ENCODE measurements at places on chromosomes 1 and 21.

DNA sequence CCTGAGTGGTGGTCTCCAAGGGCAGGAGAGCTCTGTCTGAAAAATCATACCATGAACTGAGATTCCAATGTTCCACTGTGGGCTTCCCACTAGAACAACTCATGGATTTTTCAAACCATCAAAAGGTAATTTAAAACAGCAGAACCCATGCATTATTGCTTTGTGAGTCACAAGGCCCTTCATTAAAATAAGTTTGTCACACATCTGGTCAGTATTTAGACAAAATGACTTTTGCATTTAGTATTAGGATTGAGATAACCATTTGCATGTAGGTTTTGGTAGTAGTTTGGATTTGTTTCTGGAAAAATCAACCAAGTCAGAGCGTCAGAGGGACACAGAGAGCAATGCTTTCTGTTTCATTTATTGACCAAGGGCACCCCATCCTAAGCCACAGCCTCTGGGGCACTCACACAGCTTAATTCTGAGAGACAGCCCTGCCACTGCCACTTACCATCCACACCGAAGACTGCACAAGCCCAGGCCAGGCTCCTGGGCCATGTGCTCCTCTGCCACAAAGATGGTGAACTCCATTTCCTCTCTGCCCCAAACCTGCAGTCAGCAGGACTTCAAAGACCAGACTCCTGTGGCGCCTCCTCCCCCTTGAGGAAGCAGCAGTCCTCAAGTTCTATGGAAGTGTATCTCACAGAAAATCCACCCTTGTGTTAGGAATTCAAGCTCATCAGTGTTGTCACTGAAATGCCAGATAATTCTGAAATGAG, 132.6 kb upstream of the DUSP10 start:
- DNase-seq, result no peak

DNA sequence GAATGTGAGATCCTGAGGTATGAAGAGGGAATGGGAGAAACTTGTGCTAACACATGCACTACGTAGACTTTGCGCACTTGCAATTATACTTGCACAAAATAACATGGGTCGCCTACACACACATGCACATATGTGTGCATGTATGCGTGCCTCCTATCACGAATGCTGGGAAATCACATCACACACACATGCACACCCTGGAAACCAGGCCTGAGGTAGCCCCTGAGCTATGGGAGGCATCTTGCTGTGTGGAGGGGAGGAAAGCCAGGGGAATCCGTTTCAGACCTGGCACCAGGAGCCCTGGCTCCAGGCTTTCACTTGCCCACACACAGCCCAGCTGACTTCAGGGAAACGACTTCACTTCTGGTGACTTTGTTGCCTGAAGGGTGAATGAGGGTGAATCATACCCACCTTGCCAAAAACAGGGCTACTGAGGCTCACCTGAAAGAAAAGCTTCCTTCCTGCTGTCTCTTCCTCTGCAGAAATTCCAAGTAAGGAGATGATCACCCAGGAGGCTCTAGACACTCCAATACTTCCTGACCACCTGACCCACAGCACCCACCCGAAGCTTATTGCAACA, 136.0 kb upstream of the NGF start:
- DNase-seq, result no peak

DNA sequence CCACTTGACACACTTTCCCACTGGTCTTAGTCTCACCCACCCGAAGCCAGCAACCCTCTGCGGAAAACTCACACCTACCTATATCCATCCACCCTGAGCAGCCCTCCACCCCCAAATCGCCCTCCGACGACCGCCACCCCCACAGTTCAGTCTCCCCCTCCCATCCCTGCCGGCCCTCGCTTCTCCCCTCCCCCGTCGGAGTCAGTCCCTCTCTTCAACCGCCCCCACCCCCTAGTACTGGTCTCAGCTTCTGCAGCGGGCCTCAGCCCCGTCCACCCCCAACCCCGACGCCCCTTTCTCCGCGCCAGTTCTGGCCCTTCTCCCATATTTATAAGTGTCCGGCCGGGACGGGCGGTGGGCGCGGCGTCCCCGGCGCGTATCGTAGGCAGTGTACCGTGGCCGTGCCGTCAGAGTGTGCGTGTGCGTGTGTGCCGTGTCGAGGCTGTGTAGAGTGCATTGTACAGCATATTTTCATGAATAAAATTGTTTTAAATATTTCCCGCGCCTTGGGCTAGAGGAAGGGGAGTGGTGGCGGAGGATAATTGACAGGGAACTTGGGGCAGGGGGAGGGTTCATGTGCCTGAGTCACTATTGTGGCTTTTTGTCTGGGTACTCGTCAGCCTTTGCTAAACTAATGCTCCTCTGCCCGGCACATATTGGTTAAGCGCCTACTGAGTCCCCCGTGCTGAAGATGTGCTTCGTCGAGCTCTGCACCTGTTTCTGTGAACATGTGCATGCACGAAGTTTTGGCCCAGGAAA, 22.0 kb downstream of the FOXO6 start:
- no peak for DNase-seq

DNA sequence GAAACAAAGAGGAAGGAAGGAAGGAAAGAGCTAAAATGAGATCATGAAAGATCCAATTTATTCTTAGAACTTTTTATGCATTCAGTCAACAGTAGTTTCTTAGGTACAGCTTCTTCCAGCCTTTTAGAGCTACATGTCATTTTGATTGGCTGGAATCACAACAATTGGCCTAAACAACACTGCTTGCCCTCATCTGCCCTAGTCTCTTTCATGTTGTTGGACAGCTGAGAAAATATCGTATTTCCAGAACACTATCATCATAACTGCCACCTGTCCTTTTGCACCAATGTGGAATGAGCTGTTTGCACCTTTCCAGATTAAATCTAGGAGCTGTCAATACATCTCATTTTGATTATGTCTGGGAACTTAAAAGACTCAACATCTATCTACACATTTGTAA, 161.7 kb downstream of the TGFBR3 start:
- no peak for DNase-seq

DNA sequence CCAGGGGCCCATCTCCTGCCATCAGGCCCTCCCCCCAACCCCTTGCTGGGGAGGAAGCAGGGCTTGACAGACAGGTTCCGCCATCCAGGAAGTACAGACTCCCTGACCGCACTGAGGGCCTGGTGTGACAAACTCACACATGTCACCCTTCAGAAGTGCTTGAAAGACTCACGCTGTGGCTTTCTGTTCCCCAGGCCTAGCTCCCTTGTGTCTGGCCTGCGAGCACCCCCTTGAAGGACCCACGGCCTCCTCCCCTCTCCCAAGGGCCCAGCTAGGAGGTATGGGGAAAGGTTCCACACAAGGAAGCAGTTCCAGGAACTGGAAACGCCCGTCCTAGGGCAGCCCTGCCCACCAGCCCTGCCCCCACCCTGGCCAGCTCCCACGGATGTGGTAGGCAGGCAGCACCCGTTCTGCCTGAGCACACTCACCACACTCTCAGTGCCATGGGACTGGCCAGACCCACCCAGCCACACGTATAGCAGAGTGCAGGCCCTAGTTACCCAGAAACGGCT, 26.7 kb downstream of the SLC2A1 start:
- peak; percentile 84 for DNase-seq

GRCh38 chr1:225860107-225860506, 22.1 kb downstream of the TMEM63A start:
- no peak for DNase-seq
